Activated naive CD4-positive, alpha-beta T cell treated with Interleukin-2 at 50 U/mL for 16 hours (primary cell): ENCODE measurements at places on chromosomes 4 and X.

- no peak for DNase-seq
Measured at GRCh38 chr4:111595456-111595855, 549.8 kb upstream of the FAM241A start.

DNA sequence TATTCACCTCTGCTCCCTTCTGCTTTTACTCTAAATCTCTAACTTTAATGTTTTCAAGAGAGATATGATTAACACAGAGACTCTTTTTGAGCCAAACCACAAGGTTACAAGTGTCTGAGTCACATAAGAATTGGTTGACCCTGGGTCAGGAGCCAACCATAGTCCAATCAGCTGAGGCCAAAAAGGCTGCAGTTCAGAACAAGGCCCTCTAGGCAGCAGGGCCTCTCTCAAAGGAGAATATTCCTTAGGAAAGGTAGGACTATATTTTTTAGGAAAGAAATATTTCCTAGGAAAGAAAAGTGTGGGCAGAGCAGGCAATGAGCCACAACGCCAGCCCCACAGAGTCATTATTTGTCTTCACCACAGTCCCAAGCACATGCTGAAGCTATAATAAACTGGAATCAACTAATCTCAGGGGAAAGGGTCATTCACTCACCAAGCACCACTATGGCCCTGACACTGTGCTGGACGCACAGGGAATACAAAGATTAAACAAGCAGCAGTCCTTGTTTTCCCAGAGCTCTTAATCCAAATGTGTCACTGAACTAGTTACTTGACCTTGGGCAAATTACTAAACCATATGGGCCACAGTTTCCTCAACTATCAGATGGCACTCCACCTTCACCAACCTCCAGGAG is 2.2 kb downstream of the ATP8A1 start:
- DNase-seq = no peak

- DNase-seq = no peak
Measured at GRCh38 chr4:86685401-86685800, 91.3 kb downstream of the PTPN13 start.

DNA sequence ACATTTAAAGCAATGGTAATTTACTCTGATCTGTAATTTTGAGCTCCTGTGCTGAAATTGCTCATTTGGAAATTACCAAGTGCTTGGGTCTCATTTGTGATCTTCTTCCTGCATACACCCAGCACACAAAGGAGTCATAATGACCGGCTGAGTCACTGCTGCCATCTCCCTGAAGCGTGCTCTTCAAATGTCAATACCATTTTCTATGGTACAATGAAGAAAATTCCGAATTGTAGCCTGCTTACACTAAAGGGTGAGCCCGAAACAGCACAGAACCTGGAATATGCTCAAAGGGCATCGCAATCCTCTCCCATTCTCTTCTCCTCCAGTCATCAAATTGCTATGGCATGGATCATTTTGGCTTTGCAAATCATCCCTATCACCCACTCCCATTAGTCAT is 140.5 kb downstream of the GRIA3 start:
- DNase-seq = no peak
